Tibial artery (tissue), 4 donors: ENCODE measurements at places on chromosomes 1 and 21.

- peak; percentile 79 for DNase-seq
- H3K36me3 ChIP-seq = no peaks in the 10 kb centered on the region
- H3K4me1 ChIP-seq = peaks cover 14% of the 10 kb centered on the region
- peak overlapping the region; percentile 3 for H3K4me3 ChIP-seq
- peaks cover 14% of the 10 kb centered on the region for H3K27me3 ChIP-seq
These were observed 8.6 kb upstream of the ACTRT2 start for GRCh38 chr1:3012456-3013291.

- no peak for DNase-seq
- no peaks in the 10 kb centered on the region for H3K27me3 ChIP-seq
- peaks cover 33% of the 10 kb centered on the region for H3K4me1 ChIP-seq
- H3K36me3 ChIP-seq = no peaks in the 10 kb centered on the region
- H3K4me3 ChIP-seq = no peak overlapping the region
These were observed 9.5 kb downstream of the JAK1 start for GRCh38 chr1:64956733-64957441.

GRCh38 chr1:16921391-16922185, at the start of gene CROCC:
Gene CROCC, plus strand, starts transcription at chr1:16921931. Its CDS starts 88 bp downstream, at chr1:16922019.
- H3K36me3 ChIP-seq = no peaks in the 10 kb centered on the region
- no peak within 1 kb of the TSS for H3K27ac ChIP-seq
- H3K4me1 ChIP-seq = no peaks in the 10 kb centered on the region

DNA sequence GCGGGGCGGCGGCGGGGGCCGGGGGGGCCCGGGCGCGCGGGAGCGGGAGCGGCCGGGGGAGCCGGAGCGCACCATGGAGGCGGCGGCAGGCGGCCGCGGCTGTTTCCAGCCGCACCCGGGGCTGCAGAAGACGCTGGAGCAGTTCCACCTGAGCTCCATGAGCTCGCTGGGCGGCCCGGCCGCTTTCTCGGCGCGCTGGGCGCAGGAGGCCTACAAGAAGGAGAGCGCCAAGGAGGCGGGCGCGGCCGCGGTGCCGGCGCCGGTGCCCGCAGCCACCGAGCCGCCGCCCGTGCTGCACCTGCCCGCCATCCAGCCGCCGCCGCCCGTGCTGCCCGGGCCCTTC, 546 bp downstream of the SKI start:
- no peaks in the 10 kb centered on the region for H3K27me3 ChIP-seq
- peak overlapping the region; percentile 94 for H3K27ac ChIP-seq
- H3K36me3 ChIP-seq = no peaks in the 10 kb centered on the region
- H3K4me3 ChIP-seq = peak overlapping the region; percentile 84

- DNase-seq = no peak
- H3K27ac ChIP-seq = no peak overlapping the region
- no peaks in the 10 kb centered on the region for H3K27me3 ChIP-seq
- no peak overlapping the region for H3K4me3 ChIP-seq
- H3K4me1 ChIP-seq = peaks cover 5% of the 10 kb centered on the region
These were observed 189.0 kb downstream of the NFIA start for GRCh38 chr1:61271412-61271789.

DNA sequence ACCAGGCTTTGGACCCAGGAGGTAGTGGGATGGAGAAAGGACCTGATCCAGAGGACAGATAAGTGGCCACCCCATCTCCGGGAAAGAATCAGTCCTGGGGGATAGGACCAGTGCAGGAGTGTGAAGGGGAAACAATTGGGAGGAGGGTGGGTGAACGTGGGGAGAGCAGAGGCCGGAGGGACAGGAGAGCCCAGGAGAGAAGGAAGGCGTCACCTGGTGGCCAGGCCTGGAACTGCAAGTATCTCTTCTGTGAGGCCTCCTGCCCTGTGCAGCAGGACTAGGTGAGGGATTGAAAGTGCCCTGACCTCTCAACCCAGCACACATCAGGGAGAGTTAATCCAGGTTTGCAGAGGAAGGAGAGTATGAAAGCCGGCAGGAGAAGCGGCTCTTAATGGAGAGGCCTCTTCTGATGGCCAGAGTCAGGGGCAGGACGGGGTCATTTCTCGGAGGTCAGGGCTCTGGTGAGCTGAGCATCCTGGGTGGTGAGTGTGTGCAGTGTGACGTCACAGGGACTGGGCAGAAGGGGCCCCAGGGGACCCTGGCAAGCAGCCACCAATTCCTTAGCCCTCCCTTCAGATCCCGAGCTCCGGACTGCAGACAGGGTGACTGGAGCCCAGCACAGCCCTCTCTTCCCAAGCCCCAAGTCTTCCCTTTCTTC, 9.2 kb upstream of the LAD1 start:
- no peaks in the 10 kb centered on the region for H3K27me3 ChIP-seq
- peak; percentile 80 for DNase-seq
- no peaks in the 10 kb centered on the region for H3K36me3 ChIP-seq
- H3K27ac ChIP-seq = no peak overlapping the region
- H3K4me3 ChIP-seq = no peak overlapping the region
- no peaks in the 10 kb centered on the region for H3K4me1 ChIP-seq

DNA sequence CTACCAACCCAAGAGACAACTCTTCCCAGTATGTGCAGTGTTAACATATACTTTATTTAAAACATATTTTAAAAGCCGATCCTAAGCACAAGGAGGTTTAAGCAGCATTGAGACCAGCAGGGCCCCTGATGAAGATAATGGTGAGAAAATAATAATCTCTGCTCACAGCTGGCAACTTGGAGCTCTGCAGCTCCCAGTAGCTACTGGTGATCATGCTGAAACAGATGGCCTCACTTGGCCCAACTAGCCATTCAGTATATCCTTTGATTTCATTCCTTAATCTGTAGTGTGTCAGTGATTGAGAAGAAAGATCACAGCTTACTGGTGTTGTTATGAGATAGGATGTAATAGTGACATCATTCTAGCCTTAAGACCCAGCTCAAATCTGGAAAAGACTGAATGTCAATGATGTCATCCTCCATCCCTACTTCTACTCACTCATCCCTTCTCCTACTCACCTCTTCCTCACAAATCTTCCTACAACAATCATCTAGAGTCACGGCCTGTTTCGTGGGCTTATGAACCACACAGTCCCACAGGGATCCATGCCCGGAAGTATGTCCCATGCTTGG, 817.9 kb downstream of the PLA2G4A start:
- H3K4me1 ChIP-seq = no peaks in the 10 kb centered on the region
- no peak overlapping the region for H3K4me3 ChIP-seq
- DNase-seq = no peak
- no peak overlapping the region for H3K27ac ChIP-seq
- no peaks in the 10 kb centered on the region for H3K36me3 ChIP-seq

DNA sequence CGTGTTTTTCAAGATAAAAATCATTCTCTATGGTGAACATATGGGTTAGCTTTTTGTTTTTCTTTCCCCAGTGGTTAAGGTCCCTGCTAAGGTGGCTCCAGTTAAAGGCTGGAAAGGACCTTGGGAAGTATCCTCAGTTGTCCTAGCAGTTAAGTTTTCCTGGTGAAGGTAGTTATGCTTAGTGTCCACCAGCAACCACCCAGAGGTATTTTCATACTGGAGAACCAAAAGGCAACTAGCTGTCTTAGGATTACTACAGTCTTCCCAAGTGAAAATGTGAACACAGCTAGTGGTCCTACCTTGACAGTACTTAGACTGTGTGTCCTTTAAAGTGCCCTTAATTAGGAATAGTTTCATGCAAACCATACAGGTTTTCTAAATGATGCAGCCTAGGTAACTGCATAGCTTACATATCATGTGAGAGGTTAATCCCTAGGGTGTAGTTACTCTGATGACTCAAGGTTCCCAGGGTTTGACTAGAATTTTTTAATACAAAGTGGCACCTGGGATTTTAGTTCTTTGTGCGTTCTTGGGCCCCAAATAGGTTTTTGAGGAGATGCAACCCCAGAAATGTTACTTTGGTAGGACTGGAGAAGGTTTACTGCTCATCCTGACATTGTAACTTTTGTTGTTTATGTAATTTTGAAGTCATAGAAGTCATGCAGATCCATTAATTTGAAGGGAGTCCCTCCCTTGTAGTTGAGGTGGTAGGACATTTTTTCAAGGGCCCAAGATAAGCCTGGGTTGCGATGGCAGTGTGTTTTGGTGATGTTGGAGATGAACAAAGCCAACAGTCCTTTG, 36.5 kb downstream of the YY1AP1 start:
- H3K4me3 ChIP-seq = no peak overlapping the region
- peaks cover 6% of the 10 kb centered on the region for H3K4me1 ChIP-seq
- no peak overlapping the region for H3K27ac ChIP-seq
- H3K36me3 ChIP-seq = no peaks in the 10 kb centered on the region
- no peak for DNase-seq
- H3K27me3 ChIP-seq = no peaks in the 10 kb centered on the region

DNA sequence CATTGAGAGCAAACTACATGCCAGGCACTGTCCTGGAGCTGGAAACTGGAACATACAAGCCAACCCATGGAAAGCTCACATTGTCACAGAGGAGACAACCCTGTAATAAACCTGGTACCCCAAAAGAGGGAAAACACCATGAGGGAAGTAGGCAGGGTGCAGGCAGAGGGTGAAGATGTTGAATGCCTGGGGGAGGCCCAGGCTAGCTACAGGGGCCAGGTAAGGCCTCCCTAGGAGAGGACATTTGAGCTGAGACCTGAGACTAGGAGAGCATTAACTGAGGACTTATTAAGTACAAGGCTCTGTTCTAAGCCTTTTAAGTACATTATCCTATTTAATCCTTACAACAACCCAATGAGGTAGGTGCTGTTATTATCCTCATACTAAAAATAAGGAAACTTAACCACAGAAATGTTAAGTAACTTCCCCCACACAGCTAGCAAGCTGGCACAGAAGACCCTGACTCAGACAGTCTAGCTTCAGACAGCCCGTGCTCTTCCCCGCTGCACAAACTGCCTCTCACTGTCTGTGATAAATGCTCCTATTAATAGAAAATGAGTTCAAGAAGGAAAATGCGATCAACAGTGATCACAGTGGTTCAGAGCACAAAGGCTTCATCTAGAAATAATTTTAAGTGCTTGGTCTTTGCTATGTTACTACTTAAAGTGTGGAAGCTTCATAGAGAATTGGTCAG, 41.8 kb downstream of the ZNF281 start:
- H3K27ac ChIP-seq = no peak overlapping the region
- DNase-seq = no peak
- no peaks in the 10 kb centered on the region for H3K4me1 ChIP-seq

DNA sequence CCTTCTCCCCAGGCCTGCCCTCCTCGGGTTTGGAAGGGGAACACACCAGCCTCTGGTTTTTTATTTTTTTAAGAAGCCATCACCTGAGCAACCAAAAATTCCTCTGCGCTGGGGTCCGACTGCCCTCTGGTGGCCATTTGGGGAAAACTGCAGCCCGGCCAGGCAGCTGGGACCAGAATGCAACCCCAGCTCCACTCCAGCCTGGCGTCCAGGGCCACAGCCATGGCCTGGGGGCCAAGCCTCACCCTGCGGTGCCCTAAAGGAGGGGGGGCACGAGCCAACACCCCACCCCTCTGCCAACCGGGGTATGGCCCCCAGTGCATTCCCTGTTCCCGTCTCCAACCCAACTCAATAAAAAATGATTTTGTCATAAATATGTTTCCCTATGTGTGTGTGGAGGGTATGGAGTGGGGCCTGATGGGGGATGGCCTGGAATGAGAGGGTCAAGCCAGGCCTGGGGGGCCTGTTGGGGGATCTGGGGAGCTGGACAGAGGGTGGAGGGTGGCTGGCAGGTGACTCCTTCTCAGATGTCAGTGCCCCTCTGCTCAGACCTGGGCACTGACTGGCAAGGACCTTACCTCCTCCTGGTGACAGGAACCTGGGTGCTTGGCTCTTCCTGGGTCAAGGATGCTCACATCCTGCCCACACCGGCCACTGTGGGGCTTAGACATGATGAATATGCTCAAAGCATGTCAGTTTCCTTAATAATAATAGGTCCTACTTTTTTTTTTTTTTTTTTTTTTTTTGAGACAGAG, 3.2 kb downstream of the GPR3 start:
- H3K4me1 ChIP-seq = peaks cover 20% of the 10 kb centered on the region
- no peaks in the 10 kb centered on the region for H3K27me3 ChIP-seq
- H3K27ac ChIP-seq = no peak overlapping the region
- peak; percentile 59 for DNase-seq
- no peak overlapping the region for H3K4me3 ChIP-seq

DNA sequence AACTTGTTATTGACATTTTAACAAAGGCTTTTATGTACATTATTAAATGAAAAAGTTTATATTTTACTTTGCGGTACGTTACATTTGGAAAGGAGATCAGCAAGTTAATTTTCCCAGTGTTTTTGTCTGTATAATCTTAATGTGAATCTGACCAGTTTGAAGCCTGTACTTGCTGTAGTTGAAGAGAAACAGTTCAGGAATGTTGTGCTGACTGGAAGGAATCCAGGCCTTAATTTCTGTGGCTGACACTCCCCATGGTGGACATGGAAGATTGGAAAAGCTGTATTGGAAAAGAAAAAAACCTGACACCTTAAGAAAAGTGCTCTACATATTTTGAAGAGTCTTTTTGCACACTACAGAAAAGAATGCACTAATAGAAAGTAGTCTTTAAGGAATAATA, 15.5 kb downstream of the LEPR start:
- peaks cover 9% of the 10 kb centered on the region for H3K4me1 ChIP-seq
- H3K4me3 ChIP-seq = no peak overlapping the region
- H3K27ac ChIP-seq = no peak overlapping the region
- H3K36me3 ChIP-seq = peaks cover 16% of the 10 kb centered on the region
- no peaks in the 10 kb centered on the region for H3K27me3 ChIP-seq

- H3K27ac ChIP-seq = no peak overlapping the region
- no peak overlapping the region for H3K4me3 ChIP-seq
- no peaks in the 10 kb centered on the region for H3K27me3 ChIP-seq
- DNase-seq = no peak
- H3K36me3 ChIP-seq = no peaks in the 10 kb centered on the region
These were observed 345.8 kb downstream of the KIF26B start for GRCh38 chr1:245500546-245500945.

DNA sequence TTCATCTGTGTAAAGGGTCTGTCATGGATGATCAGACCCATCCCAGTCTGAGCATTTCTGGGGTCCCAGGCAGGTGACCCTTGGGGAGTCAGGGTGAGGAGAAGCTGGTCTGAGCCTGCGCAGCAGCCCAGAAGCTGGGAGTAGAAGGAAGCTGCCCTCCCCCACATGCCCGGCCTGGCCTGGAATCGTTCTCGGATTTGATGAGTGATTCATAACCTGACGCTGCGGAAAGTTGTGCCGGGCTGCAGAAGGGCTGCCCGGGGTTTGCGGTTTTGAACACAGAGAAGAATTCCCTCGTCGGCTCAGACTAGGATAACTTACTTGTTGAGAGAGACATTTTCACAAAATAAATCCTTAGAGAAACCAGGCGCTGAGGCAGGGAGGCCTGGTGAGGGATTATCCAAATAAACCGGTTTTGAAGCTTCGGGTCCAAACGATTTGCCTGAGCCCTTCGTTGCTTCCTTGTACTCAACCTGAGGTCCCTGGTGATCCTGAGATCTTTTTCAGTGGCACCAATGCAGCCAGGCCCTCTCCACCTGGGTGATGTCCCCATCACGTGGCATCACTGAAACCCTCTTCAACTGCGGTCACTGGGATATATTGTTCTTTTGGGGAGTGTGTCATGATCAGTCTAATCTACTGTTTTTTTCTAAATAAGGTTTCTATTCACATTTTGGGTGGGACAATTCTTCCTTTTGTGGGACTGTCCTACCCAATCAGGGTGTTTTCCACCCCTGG, 29.2 kb downstream of the EPHB2 start:
- H3K27ac ChIP-seq = no peak overlapping the region
- DNase-seq = peak; percentile 86
- no peaks in the 10 kb centered on the region for H3K27me3 ChIP-seq
- H3K4me3 ChIP-seq = no peak overlapping the region

- no peak overlapping the region for H3K4me3 ChIP-seq
- H3K27me3 ChIP-seq = no peaks in the 10 kb centered on the region
- no peak overlapping the region for H3K27ac ChIP-seq
- no peaks in the 10 kb centered on the region for H3K36me3 ChIP-seq
- no peaks in the 10 kb centered on the region for H3K4me1 ChIP-seq
These were observed 20.6 kb upstream of the APOBEC4 start for GRCh38 chr1:183673605-183674323.

GRCh38 chr1:227429447-227430359, 111.4 kb upstream of the CDC42BPA start:
- no peaks in the 10 kb centered on the region for H3K36me3 ChIP-seq
- no peak for DNase-seq
- peak overlapping the region; percentile 20 for H3K4me3 ChIP-seq
- no peaks in the 10 kb centered on the region for H3K27me3 ChIP-seq
- peak overlapping the region; percentile 74 for H3K27ac ChIP-seq
